ENCODE measurements at places on chromosomes 5 and 9. TPM values are rescaled to one million over a fixed set of nuclear protein-coding genes. Genes with fewer than 3 reads are reported as not detected.

DNA sequence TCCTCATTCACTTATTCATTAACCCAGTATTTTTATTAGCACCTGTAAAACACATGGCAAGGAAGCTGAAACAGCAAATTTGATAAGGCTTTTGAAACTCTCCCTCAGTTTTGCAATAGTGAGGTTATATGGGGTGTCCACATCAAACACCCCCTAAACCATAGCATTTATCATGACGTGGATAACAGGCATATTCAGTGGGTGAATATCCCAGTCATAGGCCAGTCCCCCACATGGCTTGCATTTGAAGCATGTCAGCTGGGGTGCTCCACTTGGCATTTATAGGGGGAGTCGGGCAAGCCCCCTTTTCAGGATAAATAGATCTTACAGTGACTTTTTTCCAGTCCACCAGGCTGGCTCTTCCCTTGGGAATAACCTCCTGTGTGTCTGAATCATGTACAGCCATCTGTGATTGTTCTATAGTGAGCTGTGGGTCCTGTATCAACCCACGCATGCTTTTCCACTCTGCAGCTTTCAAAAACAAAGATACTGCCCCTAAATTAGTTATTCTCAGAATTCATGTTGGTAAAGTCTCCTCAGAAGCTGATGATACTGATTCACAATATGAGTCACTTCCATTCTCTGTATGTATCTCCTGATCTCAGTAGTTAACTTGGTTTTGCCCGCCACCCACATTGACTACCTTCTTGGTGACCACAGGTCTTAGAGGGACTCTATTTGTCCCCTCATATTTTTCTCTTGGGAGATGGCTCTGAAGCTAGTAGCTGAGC is 84.4 kb upstream of the SPIN1 start:
- H3K27ac ChIP-seq, result no peak overlapping the region
- DNase-seq, result peak; percentile 15
- H3K4me3 ChIP-seq, result no peak overlapping the region
- H3K4me1 ChIP-seq, result no peaks in the 10 kb centered on the region

GRCh38 chr9:78934880-78935279 is 636.9 kb upstream of the TLE4 start:
- no peaks in the 10 kb centered on the region for H3K4me1 ChIP-seq
- no peaks in the 10 kb centered on the region for H3K36me3 ChIP-seq
- no peak for DNase-seq
- no peaks in the 10 kb centered on the region for H3K27me3 ChIP-seq

DNA sequence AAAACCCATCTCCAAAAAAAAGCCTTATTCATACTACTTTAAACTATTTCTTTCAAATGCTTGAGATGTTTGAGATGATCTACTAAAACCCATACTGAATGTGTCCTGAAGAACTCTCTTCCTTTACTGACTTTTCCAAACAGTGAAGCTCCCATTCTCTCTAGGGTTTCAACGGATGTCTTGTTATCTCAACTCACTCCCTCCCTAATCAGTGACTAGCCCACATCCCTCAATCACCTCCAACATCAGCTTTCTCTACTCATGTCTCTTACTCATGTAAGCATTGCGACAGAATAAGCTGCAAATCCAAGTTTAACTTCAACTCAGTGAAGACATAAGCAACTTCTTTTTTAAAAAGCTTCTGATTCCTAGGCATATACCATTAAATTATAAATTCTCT is 42.1 kb downstream of the WDR41 start:
- H3K36me3 ChIP-seq, result no peaks in the 10 kb centered on the region
- no peaks in the 10 kb centered on the region for H3K4me1 ChIP-seq
- no peaks in the 10 kb centered on the region for H3K27me3 ChIP-seq
- H3K4me3 ChIP-seq, result no peak overlapping the region
- no peak overlapping the region for H3K27ac ChIP-seq
- DNase-seq, result no peak

GRCh38 chr9:124493794-124494479 is 13.3 kb downstream of the NR5A1 start:
- no peaks in the 10 kb centered on the region for H3K27me3 ChIP-seq
- no peaks in the 10 kb centered on the region for H3K36me3 ChIP-seq
- H3K4me1 ChIP-seq, result no peaks in the 10 kb centered on the region
- no peak overlapping the region for H3K4me3 ChIP-seq

- no peak overlapping the region for H3K4me3 ChIP-seq
- H3K27ac ChIP-seq, result no peak overlapping the region
- DNase-seq, result peak; percentile 42
Observed at GRCh38 chr5:26003966-26004365, 1034.4 kb downstream of the CDH9 start.

GRCh38 chr9:18492612-18493011 is 18.7 kb downstream of the ADAMTSL1 start:
- H3K4me3 ChIP-seq, result no peak overlapping the region
- H3K27ac ChIP-seq, result no peak overlapping the region
- H3K27me3 ChIP-seq, result no peaks in the 10 kb centered on the region
- no peaks in the 10 kb centered on the region for H3K36me3 ChIP-seq
- no peak for DNase-seq

- no peak overlapping the region for H3K4me3 ChIP-seq
- no peaks in the 10 kb centered on the region for H3K36me3 ChIP-seq
- H3K4me1 ChIP-seq, result peaks cover 29% of the 10 kb centered on the region
Observed at GRCh38 chr9:133791735-133792649, 53.8 kb upstream of the SARDH start.

DNA sequence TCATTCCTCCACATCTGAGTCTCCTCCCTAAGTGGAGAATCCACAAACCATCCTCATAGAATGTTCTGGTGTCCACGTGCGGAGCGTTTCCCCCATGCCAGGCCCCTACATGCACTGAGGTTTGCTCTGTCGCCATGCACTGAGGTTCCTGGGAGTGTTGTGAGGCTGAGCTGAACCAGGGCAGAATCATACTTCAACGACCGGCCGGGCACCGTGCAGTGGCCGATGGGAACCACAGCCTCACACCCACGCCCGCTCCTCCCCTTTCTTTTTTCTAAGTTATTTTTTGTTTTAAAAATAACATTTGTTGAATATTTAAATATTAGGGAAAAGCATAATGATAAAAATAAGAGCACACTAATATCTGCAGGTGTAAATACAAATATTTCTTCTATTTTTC is 260.4 kb upstream of the IRX4 start:
- H3K4me1 ChIP-seq, result no peaks in the 10 kb centered on the region
- peaks cover 22% of the 10 kb centered on the region for H3K27me3 ChIP-seq
- no peak overlapping the region for H3K4me3 ChIP-seq
- no peak overlapping the region for H3K27ac ChIP-seq
- no peaks in the 10 kb centered on the region for H3K36me3 ChIP-seq

GRCh38 chr5:176536132-176536901 is 885 bp downstream of the RNF44 start:
- H3K27me3 ChIP-seq, result no peaks in the 10 kb centered on the region
- H3K4me3 ChIP-seq, result peak overlapping the region; percentile 99
- peak; percentile 83 for DNase-seq
- peaks cover 12% of the 10 kb centered on the region for H3K36me3 ChIP-seq

- H3K4me1 ChIP-seq, result no peaks in the 10 kb centered on the region
- no peaks in the 10 kb centered on the region for H3K36me3 ChIP-seq
- H3K27me3 ChIP-seq, result no peaks in the 10 kb centered on the region
- no peak for DNase-seq
- no peak overlapping the region for H3K27ac ChIP-seq
Observed at GRCh38 chr9:134605351-134605965, 36.1 kb upstream of the COL5A1 start.

DNA sequence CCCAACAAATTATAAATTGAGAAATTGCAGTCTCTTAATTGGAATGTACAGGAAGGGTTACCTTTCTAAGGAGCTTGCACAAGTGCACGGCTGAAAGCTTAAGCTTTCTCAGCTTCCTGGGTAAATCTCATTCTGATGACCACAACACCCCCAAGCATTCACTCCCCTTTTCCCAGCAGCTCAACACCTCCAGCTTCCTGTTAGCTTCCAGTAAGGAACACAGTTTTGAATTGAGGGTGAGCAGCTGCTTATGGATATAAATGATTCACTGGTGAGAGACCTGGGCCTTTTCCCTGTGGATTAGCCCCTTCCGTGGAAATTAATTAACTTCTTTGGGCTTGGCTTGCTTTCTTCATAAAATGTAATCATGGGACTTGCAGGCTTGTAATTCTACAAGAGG is 101.2 kb downstream of the SLC28A3 start:
- H3K27ac ChIP-seq, result no peak overlapping the region
- no peaks in the 10 kb centered on the region for H3K36me3 ChIP-seq
- H3K27me3 ChIP-seq, result no peaks in the 10 kb centered on the region
- H3K4me3 ChIP-seq, result no peak overlapping the region
- DNase-seq, result no peak
- no peaks in the 10 kb centered on the region for H3K4me1 ChIP-seq

DNA sequence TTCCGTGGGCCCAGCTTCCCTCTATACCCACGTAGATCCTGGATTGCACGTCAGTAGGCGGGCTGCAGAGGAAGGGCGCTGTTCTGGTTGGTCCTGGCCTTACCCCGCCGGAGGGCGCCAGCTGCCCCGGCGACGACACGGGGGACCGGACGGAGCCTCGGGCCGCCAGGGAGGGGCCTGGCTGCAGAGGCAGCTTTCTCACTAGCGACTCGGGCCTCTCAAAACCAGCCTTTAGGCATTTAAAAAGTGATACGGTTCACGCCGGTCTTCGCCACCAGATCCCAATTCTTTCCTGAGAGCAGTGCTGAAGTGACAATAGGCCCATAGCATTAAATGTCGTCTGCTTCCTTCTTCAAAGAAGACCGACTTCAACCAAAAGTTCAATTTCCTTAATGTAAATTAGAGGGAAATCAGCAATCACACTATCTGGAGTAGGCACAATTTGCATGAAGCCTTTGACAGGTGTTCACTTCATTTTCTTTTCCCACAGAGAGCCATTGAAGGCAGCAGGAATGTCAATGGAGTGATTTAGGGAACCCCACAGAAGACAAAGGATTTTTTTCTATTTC is 17.6 kb upstream of the UBE2D2 start:
- H3K4me3 ChIP-seq, result no peak overlapping the region
- DNase-seq, result no peak
- H3K36me3 ChIP-seq, result no peaks in the 10 kb centered on the region
- no peaks in the 10 kb centered on the region for H3K27me3 ChIP-seq

GRCh38 chr9:68793605-68794343 is 88.7 kb downstream of the PIP5K1B start:
- peaks cover 69% of the 10 kb centered on the region for H3K27me3 ChIP-seq
- H3K4me1 ChIP-seq, result no peaks in the 10 kb centered on the region
- no peak overlapping the region for H3K27ac ChIP-seq
- no peaks in the 10 kb centered on the region for H3K36me3 ChIP-seq
- no peak overlapping the region for H3K4me3 ChIP-seq
- no peak for DNase-seq

- H3K4me1 ChIP-seq, result peaks cover 3% of the 10 kb centered on the region
- no peaks in the 10 kb centered on the region for H3K27me3 ChIP-seq
- H3K36me3 ChIP-seq, result peaks cover 35% of the 10 kb centered on the region
- H3K27ac ChIP-seq, result no peak overlapping the region
- DNase-seq, result no peak
Observed at GRCh38 chr9:137757139-137757538, 120.4 kb upstream of the CACNA1B start.

- H3K27me3 ChIP-seq, result no peaks in the 10 kb centered on the region
- no peak overlapping the region for H3K27ac ChIP-seq
- no peak for DNase-seq
- no peak overlapping the region for H3K4me3 ChIP-seq
- H3K36me3 ChIP-seq, result no peaks in the 10 kb centered on the region
Observed at GRCh38 chr9:130144703-130145102, 27.5 kb upstream of the NCS1 start.

GRCh38 chr9:33620738-33621439 is 96.8 kb downstream of the ANKRD18B start:
- no peak overlapping the region for H3K4me3 ChIP-seq
- no peaks in the 10 kb centered on the region for H3K36me3 ChIP-seq
- no peak overlapping the region for H3K27ac ChIP-seq

DNA sequence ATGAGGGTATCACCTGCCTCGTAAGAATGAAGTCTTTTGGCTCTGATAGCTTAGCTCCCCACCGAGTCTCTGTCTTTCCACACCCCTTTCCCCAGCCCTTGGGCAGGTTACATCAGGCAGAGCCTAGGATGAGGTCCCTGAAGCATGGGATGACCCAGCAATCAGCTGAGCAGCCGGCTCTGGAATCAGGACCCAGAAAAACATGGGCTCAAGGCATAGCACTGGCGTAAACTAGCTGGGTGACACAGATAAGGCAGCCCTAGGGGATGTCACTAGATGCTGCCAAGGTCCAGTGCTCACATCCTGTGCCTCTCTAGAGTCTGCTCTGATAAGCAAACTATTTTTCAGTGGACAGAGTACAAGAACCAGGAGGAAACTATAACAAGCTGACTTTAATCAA is 26.6 kb downstream of the IDNK start:
- H3K4me3 ChIP-seq, result no peak overlapping the region
- peaks cover 46% of the 10 kb centered on the region for H3K4me1 ChIP-seq
- no peaks in the 10 kb centered on the region for H3K27me3 ChIP-seq
- no peak for DNase-seq

- no peaks in the 10 kb centered on the region for H3K36me3 ChIP-seq
- H3K27ac ChIP-seq, result no peak overlapping the region
- no peaks in the 10 kb centered on the region for H3K4me1 ChIP-seq
- H3K27me3 ChIP-seq, result no peaks in the 10 kb centered on the region
- no peak for DNase-seq
Observed at GRCh38 chr9:104556830-104557634, 11.9 kb upstream of the OR13C8 start.

DNA sequence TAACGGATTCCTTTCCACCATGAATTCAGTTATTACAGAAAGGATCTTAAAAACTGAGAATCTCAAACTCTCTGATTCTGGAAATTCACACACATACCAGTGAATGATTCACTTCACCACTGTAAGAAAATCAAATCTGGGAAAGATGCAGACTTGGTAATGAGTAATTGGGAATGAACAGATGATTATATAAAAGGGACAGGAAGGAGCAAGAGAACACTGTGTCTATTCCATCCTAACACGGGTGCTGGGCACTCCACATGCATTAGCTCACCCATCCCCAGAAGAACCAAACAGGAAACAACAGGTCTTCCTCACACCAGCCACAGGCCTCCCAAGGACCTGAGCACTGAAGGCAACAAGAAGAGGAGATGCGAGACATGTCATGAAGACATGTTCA is 74.8 kb upstream of the ZNF622 start:
- no peak overlapping the region for H3K4me3 ChIP-seq
- no peaks in the 10 kb centered on the region for H3K27me3 ChIP-seq
- H3K4me1 ChIP-seq, result no peaks in the 10 kb centered on the region
- H3K27ac ChIP-seq, result no peak overlapping the region
- H3K36me3 ChIP-seq, result no peaks in the 10 kb centered on the region

HTR1A gene
- total RNA-seq, result not detected

SEMA5A gene
- 0.20 TPM for total RNA-seq

CA9 gene
- 0.32 TPM for total RNA-seq

OBP2B gene
- total RNA-seq, result not detected

SLC1A3 gene
- total RNA-seq, result 28.9 TPM

S1PR3 gene
- 50.9 TPM for total RNA-seq

ARL14EPL gene
- not detected for total RNA-seq

PDZD2 gene
- total RNA-seq, result 2.2 TPM

HABP4 gene
- 11.3 TPM for total RNA-seq

TAF11L12 gene
- not detected for total RNA-seq

NR5A1 gene
- total RNA-seq, result not detected

ZMYND19 gene
- total RNA-seq, result 75.3 TPM

PLEKHG4B gene
- 0.28 TPM for total RNA-seq
